ENCODE measurements at places on chromosomes 5 and 9.

GRCh38 chr5:5544094-5544663 is 121.7 kb downstream of the ICE1 start:
- no peak for DNase-seq

GRCh38 chr9:17236147-17236546 is 101.3 kb downstream of the CNTLN start:
- no peak for DNase-seq

- DNase-seq: no peak
Observed at GRCh38 chr5:124590686-124591085, 155.8 kb downstream of the ZNF608 start.

- DNase-seq: no peak
Observed at GRCh38 chr5:157177953-157178352, 2.7 kb upstream of the ITK start.

Data from endothelial cell (in vitro differentiated cells).